Fibroblast of villous mesenchyme (primary cell): ENCODE measurements at places on chromosomes 5 and 9.
A peak's percentile ranks its signal among the peaks of the same experiment; 100 is the strongest.

GRCh38 chr9:114351932-114352331 is 22.3 kb downstream of the ORM2 start:
- no peak for DNase-seq

- peak; percentile 70 for DNase-seq
These were observed at the start of gene LPAR1 for GRCh38 chr9:111038331-111039230. Gene LPAR1 (minus strand): TSS chr9:111038470. CDS start chr9:110972117, 66,353 bp downstream.

- no peak for DNase-seq
These were observed 900 bp downstream of the RGS7BP start for GRCh38 chr5:64506567-64507263.

- DNase-seq, result no peak
These were observed 422.2 kb downstream of the CTNND2 start for GRCh38 chr5:11482011-11482410.

- no peak for DNase-seq
These were observed 5.6 kb downstream of the GBA2 start for GRCh38 chr9:35743452-35743851.

GRCh38 chr9:90578126-90578815 is 64.4 kb downstream of the DIRAS2 start:
- DNase-seq, result no peak

GRCh38 chr5:100826133-100826532 is 76.9 kb downstream of the ST8SIA4 start:
- DNase-seq, result no peak
